Stimulated activated CD4-positive, alpha-beta T cell treated with anti-CD3 and anti-CD28 coated beads, Interleukin-15, amount 100 ng/mL, for 24 hours (primary cell): ENCODE measurements at places on chromosomes 5 and 9.
A peak's percentile ranks its signal among the peaks of the same experiment; 100 is the strongest.

GRCh38 chr9:136024696-136025316 lies 63.6 kb upstream of the UBAC1 start:
- DNase-seq: no peak

- DNase-seq: no peak
These were observed 200.4 kb downstream of the ARRDC3 start for GRCh38 chr5:91182763-91183162.

DNA sequence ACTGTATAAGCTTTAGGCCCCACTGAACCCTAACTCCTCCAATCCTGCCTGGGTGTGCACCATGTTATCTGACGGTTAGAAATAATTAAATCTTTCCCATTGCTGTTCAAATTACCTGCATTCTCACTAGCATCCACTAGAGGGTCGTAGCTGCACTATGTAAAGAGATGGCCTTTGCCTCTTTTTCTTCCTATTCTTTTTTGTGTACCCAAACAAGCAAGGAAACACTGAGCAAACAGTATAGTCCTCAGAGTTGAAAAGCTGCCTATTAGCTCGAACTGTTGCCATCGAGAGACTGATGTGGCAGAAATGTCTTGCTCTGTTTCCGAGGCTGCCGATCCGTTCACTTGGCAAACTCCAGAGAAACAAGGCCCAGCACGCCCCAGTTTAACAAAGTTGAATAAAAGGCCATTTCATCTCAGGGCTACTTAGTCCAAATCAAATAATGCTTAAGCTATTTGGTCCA lies 163.8 kb upstream of the TRPM3 start:
- DNase-seq: peak; percentile 45

- DNase-seq: no peak
These were observed 41.9 kb downstream of the LURAP1L start for GRCh38 chr9:12816656-12817101.

DNA sequence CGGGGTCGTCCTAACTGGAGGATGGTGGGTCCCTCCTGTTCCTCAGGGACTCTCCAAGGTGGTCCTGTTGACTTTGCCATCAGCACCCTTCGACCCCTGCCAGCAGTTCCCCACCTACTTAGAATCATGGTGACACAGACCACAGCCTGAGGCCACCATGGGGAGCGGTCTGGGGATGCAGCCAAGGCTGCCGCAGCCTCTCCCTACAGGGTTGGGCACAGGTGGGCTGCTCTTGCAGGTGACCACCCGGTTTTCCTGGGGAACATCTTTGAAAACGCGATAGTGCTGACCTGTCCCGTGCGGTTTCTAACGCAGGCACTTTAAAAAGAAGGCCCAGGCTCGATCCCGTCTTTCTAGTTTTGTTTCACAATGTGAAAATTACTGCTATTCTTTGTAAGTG lies 12.7 kb upstream of the CEL start:
- no peak for DNase-seq

DNA sequence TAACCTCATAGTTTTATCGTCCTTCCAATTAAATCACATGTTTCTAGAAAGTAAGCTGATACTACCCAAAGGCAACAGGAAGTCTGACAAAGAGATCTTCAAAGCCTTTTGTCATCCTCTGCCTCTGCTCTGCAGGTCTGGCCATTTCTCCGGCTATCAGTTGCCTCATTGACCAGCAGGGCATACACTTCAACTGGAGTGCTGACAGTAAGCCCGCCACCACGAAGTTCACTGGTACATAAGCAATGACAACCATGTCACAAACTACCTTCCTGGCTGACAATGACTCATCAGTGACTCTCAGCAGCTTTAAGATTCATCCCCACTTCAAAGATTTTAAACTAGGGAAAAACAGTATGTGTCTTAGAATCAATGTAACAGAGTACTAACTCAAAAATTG lies 20.6 kb downstream of the SPTLC1 start:
- peak; percentile 55 for DNase-seq

DNA sequence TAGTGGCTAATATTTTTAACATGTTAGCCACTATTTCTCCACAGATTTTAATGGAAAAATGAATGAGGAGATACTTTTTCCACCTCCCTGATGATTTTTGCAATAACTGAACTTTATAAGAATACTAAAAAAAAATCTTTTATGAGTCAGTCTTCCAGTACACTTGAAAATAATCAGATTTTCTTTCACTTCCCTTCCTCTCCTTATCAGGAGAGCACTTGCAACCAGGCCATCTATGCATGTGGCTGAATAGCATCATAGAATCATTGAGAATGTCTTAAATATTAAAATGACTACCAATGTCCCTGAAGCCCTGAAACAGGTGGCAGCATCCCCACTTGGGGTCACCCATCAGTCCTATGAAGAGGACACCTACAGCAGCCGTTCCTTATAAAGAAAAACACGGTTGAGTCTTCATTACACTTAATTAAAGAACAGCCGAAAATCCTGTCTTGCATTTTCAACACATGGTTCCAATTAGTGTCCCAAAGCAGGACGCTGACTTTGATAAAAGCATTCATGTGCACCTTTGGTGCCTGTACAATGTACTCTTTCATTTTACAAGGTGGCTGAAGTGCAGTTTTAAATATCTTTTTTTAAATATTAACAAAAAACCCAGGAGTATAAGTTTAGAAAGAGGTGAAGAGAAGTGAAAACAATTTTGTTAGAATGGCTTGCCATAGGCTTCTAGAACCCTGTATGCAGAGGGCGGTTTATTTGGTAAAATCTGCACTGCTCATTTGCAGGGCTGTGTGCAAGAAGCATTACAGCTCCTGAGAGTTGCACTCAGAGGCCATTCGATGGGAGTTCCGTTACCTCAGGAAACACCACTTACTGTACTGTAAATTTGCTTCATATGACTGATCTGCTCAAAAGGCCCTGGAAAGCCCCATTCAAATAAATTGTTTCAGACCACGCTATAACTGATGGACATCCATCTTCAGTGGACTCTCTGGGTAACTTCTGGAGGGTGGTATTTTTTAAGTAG lies 106.9 kb upstream of the VCAN start:
- DNase-seq: no peak

GRCh38 chr5:76764374-76764773 lies 48.4 kb downstream of the F2R start:
- no peak for DNase-seq

- no peak for DNase-seq
These were observed 40.0 kb downstream of the SLC44A1 start for GRCh38 chr9:105284463-105284862.

GRCh38 chr9:15724016-15724415 lies 171.2 kb downstream of the CCDC171 start:
- no peak for DNase-seq

GRCh38 chr5:80147119-80147815 lies 108.6 kb downstream of the SERINC5 start:
- DNase-seq: no peak

DNA sequence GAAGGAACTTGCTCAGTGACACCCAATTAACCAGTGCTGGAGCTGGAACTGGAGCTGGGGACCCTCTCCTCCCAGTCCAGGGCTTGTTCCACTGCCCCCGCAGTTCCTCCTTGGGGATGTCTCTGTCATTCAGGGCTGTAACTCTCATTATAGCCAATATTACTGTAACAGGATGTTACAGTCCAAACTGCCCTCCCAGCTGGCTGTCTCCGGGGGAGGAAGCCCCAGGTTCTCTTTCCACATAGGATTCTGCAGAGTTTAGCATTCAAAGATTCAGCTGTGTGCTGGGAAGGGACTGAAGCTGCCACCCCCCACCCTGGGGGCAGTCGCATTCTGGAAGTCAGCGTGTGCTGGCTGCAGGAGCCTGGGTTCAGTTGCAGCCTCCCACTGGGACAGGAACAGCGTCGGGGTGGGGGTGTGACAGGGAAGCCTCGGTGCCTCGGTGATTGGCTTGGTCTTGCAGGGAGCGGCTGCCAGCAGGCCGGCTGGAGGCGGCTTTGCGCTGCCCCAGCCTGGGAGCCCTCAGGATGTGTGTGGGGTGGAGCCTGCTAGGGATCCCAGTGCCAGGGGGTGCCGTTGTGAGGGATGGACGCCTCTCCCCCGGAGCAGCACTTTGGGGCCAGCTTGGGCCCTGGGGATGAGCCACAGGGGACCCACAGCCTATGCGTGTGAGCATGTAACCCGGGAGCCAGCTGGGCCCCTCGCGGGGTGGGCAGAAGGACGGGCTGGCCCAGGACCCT lies 101.1 kb downstream of the RGS3 start:
- no peak for DNase-seq

- DNase-seq: no peak
These were observed 179.6 kb upstream of the PITX1 start for GRCh38 chr5:135213466-135214239.

GRCh38 chr9:31639451-31639850 lies 745.0 kb upstream of the ACO1 start:
- DNase-seq: no peak

GRCh38 chr5:58264276-58264675 lies 195.6 kb downstream of the PLK2 start:
- no peak for DNase-seq

- DNase-seq: no peak
These were observed 53.9 kb upstream of the IL17B start for GRCh38 chr5:149432911-149433401.

DNA sequence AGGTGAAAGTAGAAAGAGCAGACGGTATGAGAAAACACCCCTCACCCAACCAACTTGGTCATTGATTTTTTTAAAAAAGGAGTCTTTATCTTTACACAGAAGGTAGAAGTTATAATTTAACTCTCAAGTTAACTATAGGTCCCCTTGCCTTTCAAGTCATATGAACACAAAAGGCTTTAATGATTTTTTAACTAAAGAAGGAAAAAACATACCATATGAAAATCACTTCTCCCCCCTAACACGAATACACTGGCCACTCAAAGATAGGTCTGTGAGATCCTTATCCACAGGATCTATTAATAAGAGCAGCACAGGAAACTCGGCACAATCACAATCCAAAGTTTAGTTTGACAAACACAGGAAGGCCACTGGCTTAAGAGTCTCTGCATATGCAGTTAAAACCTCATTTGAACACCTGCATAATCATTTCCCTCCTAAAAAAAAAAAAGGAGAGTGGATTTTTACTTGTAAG lies 138.0 kb downstream of the ENC1 start:
- DNase-seq: no peak

GRCh38 chr5:79793722-79794121 lies 104.1 kb downstream of the CMYA5 start:
- no peak for DNase-seq

DNA sequence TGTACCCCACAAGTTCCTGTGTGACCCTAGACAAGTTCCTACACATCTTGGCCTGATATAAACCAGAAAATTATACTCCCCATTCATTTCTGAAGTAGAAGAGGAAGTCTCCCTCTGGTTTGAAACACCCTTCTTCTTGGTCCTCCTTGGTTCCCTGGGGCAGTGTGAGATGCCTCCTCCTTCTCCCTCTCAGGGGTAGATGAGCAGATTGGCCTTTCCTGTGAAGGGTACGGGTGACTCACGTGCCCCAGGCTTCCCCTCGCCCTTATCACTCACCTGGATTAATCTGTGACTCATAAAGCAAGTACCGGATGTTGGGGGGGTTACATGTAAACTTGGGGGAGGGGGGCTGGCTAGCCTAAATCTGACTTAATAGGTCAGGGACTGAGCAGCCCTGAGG lies 11.1 kb upstream of the AQP3 start:
- peak; percentile 75 for DNase-seq

DNA sequence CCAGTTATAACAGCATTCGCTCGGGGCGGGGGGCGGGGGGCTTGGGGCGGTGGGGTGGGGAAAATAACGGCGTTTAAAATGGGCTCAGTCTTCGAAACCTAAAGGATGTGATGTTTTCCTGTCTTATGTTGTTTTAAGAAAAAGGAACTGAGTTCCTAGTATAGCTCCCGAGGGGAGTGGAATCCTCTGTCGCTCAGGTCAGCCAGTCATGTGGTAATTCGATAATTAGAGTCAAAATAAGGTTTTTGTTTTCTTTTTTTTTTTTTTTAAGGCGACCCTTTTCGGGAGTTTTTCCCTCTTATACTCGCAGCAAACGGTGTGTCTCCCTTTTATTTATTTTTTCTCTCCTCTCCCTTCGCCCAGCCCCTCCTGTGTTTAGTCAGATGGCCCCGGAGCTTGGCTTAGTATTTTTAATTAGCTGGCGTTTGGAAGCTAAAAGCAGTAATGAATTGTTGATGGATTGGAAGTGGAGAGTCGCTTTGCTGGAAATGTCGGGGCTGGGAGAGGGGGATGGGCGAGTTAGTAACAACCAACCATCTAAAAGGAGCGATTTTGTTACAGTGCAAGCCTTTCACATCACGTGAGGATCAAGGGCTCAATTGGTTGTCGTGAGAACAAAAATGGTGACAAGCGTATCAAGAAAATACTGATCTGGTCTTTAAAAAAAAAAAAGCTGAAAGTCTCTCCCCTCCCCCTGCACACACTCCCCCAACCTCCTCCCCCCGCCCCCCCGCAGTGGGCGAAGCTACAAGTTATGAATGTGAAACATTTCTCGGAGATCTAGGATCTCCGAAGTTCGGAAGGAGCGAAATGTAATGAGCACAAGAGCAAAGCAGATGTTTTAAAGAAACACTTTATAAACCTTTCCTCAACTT lies 714 bp upstream of the ZNF608 start:
- DNase-seq: no peak

GRCh38 chr5:68652534-68652965 lies 437.0 kb downstream of the PIK3R1 start:
- no peak for DNase-seq

- no peak for DNase-seq
These were observed 42.2 kb downstream of the FGD3 start for GRCh38 chr9:92989561-92989960.

GRCh38 chr9:32524892-32525708 lies 896 bp downstream of the RIGI start:
- peak; percentile 30 for DNase-seq

DNA sequence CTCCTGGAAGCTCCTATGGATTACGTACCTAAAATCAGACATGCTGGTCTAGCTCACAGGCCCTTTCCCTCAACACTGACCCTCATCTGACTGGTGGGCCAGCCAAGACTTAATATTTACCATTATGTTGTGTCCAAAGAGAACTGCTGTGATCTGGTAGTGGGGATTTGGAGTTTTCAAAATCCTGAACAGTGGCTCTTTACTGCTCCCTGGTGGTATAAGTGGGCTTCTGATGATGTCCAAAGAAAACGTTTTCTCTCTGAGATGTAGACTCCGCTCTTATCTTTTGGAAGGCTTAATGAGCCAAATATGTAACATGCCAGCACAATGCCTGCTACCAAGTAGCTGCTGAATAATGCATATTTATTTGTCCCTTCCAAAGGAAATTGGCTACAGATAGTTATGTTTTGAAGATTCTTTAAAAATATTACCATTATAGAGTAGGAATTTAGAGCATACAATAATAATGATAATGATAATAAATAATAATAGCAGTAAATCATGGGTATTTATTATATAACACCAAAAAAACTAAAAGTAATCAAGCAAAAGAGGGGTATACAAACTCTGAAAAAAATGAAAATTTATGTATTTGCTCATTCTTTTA lies 406.6 kb upstream of the TNC start:
- DNase-seq: peak; percentile 7

- no peak for DNase-seq
These were observed 284.5 kb upstream of the NUDT12 start for GRCh38 chr5:103847060-103847459.

GRCh38 chr5:87229780-87230179 lies 37.9 kb upstream of the RASA1 start:
- no peak for DNase-seq

- DNase-seq: no peak
These were observed 219.2 kb upstream of the ELL2 start for GRCh38 chr5:96180684-96181435.
